ENCODE measurements at places on chromosomes 5 and 9.

GRCh38 chr5:126354858-126355731, 68.1 kb upstream of the GRAMD2B start:
- no peak for DNase-seq

DNA sequence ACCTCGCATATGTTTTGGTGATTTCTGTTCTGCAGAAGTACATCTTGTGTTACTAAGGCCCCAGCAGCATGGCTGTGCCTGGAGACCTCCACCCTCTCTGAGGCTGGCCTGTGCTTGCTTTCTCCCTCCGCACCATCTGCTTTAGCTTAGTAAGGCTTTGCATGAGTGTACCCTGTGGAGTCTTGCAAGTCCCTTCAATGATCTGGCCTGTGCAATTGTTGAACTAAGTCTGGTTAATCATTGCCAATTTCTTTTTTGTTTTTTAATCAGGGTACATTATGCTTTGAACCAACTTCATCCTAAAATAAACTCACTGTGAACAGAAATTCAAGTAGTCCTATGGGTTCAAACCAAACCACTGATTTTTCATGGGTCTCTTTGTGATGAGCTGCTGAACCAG, 32.3 kb downstream of the ACOT12 start:
- no peak for DNase-seq

DNA sequence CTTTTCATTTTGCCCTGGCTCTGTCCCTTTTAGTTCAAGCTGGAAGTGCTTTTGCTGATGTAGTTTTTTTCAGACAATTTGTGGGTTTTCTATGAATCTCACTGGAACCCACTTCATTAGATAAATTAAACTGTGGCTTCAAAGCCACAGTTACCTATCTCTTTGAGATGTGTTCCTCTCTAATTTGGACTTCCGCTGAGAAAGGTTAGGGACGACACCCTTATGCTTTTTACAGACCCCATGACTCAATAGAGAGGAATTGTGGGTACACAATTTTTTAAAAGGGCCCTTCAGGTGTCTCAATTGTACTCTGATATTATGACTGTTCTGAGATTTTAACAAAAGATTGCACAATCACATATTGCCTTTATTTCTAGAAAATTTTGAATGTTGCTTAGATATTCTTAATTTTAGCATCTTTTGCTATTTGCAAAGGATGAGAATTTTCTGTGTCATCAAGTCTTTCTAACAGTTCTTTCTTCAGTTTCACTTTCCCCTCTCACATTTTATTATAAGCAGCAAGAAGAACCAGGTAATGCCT, 110.6 kb downstream of the GADD45G start:
- DNase-seq: no peak

DNA sequence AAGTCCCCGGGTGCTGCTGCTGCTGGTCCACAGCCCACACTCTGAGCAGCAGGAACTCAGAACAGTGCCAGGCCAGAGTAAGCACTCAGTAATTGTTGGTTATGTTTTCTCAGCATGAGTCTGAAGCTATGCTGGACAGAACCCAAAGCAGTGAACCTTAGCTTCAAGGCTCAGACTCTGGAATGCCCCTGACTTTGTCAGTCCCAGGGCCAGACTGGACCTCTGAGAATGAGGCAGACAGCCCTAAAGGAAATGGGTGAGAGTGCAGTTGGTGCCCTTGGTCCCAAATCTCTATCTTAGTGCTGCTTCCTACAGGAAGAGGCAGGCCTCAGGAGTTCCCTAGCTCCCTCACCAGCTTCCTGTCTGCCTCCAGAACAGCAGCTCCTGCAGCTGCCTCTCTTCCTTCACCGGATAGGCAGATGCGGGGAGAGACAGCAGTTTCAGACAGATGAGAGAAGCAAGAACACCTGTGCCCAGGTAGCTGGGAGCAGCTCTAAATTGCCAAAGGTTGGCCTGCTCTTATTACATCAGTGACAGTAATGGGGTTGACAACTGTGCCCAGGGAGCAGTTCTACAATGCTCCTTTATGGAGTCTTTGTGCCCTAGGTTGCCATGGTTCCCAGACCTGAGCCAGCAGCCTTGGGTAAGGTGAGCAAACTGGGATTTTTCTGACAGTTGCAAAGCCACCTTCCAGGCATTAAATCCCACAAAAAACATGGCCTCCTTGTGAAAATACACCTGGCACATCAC, 82.2 kb upstream of the CXCL14 start:
- no peak for DNase-seq

DNA sequence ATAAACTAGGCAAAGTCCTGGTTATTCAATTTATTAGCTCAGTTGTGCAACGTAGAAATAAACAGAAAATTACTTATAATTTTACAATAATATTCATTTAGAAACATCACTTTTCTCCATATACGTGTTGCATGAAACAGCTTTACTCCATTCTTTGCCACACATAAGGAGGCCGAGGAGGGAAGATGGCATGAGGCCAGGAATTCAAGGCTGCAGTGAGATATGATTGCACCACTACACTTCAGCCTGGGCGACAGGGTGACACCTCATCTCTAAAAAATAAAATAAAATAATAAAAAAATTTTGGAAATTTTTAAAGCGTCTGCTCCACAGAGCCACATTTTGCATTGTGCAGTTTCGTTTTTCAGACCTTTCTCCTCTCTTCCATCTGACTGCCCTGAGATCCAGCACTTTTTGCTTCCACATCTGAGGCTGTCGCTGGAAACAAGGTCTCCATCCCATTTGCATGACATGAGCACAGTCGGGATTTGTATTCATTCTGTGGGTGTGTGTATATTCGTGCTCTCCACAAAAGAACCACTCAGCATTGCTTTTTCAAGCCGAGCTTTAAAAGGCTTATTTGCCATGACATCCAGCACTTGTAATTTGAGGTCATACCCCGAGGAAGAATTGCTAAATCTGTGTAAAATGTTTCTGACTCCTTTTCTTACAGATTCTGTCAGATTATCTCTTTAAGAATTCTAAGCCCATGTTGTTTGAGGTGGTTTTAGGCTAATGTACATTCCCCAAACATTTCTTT, 98.6 kb upstream of the MSX2 start:
- no peak for DNase-seq

GRCh38 chr5:145942201-145942600, 5.8 kb downstream of the SH3RF2 start:
- no peak for DNase-seq
